NCI-H2107 (cell line): ENCODE measurements at places on chromosomes 7 and 10.

GRCh38 chr7:113154117-113154516, 35.8 kb upstream of the SMIM30 start:
- DNase-seq: no peak

- no peak for DNase-seq
Observed at GRCh38 chr10:37803269-37803668, 54.1 kb downstream of the ZNF248 start.

DNA sequence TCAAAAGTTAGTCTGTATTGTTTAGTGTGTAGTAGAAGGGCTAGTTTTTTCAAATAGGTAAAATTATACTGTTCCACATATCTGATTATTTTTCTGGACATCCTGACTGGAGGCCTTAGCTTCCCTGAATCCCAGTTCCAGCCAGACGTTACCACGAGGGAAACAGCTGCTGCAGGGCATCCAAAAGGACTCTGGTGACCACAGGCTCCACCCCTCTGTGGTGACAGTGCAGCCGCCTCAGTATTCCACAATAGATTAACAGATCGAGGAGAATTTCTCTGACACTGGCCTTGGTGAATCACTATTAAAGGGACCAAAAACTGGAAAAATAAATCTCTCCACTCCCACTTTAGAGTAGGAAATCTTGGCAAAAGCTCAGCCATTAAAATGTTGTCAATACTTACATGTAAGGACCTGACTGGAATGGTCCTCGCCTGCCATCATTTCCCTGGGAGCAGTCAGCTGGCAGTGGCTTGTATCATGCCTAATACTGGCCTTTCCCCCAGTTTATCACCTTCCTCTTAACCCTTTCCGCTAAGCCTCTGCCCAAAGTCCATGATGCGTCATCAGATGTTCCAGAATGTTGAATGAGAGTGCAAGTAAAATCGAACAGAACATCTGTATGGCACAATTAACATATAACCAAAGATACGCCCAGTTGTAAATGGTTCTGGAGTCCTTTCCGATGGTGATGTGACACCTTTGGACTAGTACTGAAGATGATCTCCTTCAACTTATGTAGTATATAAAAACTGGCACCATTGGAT, 31.6 kb downstream of the ENO4 start:
- DNase-seq: no peak

GRCh38 chr7:131045526-131045925, 282.1 kb upstream of the MKLN1 start:
- no peak for DNase-seq

DNA sequence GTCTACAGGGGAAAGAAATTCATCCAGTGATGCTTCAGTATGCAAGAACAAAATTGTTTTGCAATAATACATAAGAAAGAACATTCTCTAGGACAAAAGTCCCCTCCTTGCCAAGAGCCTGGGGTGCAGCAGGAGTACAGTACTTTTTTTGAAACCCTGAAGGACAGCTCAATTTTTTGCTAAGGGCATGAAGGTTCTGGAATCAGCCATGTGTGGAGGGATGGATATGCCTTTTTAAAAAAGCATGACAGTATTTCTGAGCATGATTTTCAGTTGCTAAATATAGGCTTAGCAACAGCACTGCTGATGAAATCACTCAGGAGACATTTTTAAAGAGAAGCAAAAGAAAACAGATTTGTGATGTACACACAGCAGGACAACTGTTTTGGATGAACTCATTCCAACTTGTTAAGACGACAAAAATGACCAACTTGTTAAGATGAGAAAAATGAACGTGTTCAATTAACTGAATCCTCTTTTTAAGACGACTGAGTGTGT, 39.3 kb downstream of the HBP1 start:
- DNase-seq: no peak

- no peak for DNase-seq
Observed at GRCh38 chr10:79111427-79111826, 42.7 kb downstream of the ZMIZ1 start.

DNA sequence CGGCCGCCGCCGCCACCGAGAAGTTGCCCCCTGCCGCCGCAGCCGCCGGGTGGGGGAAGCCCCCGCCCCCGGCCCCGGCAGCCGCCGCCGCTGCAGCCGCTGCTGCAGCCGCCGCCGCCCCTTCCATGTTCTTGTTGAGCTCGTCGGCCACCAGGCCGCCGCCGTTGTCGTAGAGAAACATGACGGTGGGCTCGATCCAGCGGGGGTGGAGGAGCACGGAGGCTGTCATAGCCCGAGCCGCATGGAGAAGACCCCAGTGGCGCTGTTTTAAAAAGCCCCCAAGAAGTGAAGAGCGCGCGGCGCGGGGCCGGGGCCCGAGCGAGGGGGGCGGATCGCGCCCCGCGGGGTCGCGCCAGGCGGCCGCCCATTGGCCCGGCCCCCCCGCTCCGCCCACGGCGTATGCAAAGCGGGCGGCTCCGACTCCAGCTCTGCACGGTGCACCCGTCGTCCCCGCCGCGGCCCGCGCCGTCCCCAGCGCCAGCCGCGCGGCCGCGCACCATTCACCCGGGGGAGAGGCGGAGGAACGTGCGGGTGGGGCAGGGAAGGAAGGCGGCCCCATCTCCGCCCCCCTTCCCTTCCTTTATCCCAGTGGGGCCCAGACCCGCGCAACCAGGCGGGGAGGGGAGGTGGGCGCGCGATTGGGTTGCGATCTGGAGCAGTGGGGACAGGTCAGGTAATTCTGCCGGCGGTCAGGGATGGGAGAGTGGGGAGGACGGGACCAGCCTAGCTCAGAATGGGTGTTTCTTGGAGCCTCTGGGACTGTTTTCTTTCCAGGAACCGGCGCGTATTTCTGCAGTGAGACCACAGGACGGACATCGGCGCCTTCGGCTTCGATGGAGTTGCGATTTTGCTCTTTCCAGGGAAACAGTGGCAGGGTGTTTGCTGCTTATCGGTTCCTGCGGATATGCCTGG, at the start of gene HOXA13:
HOXA13 (minus strand) TSS at position 243 of the 912 bp plus-strand sequence; CDS start at position 229, 14 bp downstream.
- DNase-seq: no peak

DNA sequence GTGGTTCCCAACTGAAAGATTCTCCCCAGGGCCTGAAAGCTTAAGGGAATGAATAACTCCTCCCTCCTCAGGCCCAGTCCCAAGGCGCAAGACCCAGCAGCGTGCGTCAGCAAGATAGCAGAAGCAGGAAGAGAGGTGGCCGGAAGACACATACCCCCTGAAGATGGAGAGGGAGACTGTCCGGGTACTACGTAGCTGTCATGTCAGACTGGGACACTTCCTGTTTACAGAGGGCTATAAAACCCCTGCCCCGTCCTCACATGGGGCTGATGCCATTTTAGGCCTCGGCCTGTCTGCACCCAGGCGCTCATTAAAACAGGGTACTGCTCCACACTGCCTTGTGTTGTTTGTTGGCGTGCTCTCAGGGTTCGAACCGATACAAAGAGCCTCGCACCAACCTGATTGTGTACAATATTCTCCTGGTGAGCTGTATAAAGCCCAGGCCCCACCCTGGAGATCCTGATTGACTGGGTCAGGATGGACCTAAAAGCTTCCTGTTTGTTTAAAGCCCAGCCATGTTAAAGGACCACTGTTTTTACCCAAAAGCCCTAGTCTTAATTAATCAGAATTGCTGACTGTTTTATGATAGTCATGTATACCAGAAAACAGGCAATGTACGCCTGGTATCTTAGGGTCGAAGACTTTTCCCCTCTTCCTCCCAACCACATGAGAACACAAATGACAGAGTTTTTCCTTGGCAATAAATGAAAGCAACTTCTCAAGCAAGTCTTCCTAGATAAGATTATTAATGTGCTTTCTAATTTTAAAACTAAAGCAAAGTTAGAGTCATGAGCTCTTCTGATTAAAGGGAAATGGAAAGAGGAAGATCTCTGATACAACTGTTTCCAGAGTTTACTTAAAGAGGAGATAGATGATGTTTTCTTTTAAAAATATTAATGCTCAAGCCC, 251.5 kb downstream of the DOCK4 start:
- DNase-seq: no peak

DNA sequence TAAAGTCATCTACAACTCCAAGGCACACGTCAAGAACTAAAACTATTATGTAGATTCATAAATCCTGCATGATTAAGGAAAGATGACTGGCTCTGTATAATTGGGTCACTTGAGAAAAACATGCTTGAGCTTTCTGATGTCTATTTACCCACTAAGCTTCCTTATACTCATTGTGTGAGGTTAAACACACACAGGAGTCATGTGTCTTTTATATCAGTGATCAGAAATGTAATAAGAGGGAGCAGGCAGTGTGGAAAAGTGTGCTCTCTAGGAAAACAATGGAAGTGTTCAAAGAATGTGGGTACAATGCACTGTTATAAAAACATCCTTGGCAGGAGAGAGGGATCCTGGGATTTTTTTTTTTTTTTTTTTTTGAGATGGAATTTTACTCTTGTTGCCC, 108.6 kb upstream of the ARID5B start:
- no peak for DNase-seq

DNA sequence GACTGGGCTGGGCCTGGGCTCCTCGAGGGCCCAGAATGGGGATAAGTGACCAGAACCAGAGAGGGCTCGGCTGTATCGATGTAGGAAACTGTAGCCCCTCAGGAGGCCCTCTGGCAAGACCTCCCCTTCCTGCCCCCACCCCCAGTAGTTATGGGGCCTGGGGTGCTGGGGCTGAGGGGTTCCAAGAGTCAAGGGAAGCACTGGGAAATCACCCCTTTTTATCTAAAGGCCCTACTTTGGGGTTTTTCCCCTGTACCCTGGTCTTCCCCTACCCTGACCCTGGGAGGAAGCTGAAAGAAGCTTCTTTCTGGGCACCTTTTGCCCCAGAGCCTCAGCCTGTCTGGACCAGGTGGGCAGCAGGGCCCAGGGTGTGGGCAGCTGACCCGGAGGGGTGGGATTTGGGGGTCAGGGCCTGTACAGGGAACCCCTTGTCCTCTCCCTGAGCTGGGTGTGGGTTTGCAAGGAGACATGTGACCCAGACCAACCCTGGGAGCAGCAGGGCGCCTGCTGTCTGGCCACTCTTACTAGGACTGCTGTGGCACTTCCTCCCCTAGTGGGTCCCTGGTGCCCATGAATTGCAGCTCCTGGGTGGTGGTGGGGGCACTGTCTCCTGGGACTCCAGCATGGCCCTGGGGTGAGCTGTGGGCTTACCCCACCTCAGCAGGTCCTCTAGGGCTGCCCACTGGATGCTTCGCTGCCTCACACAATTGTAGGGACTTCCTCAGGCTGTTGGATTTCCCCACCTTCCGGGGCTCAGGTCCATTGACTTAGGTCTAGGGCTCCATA, 1.5 kb downstream of the IRF5 start:
- no peak for DNase-seq

DNA sequence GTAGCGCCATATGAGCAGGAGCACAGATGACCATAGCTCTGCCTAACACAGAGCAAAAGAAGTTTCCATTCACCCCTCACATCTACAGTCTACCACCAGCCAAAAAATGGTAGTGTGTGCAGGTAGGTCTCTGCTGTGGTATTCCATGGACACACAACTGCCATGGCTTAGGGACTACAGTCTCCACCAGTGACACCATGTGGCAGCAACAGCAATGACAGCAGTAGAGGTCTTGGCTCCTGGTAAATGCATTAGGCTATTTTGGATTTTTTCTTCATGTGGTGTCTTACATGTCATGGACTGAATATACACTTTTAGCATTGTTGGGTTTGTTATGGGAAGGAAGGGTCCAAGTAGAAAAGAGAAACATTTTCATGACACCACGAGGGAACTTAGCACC, 70.1 kb upstream of the CABCOCO1 start:
- DNase-seq: no peak

DNA sequence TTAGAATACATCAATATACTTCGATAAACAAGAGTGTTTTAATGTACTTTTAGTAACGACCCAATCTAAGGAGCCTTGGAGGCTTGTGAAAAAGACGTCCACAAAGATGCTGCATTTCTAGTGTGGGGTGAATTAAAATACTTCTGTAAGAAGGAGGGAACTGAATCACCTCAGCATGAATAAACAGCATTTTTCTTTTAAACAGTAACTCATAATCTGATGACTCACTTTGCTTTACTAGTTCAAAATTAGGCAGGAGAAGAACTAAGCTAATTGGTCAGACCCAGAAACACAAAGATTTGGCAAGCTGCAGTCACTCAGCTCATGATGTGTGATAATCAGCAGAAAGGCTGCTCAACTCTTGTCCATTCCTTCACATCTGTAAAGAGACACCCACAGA, 24.2 kb downstream of the NCOA4 start:
- no peak for DNase-seq

DNA sequence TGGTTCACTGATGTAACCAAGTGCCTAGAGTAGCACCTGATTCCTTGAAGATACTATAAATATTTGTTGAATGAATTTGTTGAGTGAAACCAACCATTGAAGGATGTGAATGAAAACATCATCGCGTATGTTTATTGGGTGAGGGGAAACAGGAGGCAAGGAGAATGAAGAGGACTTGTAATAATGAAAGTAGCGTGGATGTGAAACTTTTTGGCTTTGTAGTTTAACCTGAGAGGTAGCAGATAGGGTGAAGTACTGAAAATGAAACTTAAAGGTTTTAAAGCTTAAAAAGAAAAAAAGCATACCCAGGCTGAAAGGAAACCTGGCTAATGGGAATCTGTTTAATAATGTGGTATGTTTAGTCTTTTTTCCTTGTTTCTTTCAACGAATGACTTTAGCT, 5.2 kb downstream of the CCNY start:
- DNase-seq: no peak

DNA sequence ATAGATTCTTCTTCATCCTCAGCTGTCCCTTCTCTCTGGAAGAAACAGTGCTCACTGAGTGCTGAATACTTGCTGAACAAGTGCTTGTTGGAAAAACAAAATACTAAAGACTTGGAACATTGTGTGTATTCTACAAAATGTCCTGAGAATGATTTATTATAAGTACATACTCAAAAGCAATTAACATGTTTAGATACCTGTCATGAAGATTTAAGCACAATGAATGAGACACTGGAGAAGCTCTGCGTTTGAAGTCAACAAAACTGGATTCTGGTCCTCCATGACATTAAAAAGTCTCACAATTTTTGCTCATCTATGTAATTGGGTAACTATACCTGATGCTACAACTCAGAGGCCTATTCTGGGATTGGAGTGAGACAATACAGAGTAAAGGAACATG, 34.8 kb upstream of the LAMB1 start:
- no peak for DNase-seq

- no peak for DNase-seq
Observed at GRCh38 chr7:32335107-32335506, 155.1 kb downstream of the LSM5 start.

GRCh38 chr10:123502983-123503382, 163.2 kb upstream of the GPR26 start:
- no peak for DNase-seq
